Stimulated activated CD8-positive, alpha-beta memory T cell treated with anti-CD3 and anti-CD28 coated beads, Interleukin-12 subunit alpha, Interleukin-12 subunit beta, amount 100 ng/mL, for 1 hour (primary cell): ENCODE measurements at places on chromosomes 12 and 14.

DNA sequence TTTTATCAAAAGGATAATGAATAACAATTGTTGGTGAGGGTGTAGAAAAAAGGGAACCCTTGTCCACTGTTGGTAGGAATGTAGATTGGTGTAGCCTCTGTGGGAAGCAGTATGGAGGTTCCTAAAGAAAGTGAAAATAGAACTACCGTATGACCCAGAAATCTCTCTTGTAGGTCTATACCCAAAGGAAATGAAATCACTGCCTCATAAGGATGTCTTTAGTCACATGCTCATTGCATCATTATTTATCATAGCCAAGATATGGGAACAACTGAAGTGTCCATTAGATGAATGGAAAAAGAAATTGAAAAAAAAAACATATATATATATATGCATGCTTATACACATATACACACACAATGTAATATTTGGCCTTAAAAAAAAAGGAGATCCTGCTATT, 158.8 kb upstream of the NPAS3 start:
- no peak for DNase-seq

GRCh38 chr12:124115496-124115895, 142.5 kb downstream of the ZNF664 start:
- no peak for DNase-seq

- DNase-seq: no peak
These were observed 36.5 kb upstream of the DYNC1H1 start for GRCh38 chr14:101927859-101928258.

DNA sequence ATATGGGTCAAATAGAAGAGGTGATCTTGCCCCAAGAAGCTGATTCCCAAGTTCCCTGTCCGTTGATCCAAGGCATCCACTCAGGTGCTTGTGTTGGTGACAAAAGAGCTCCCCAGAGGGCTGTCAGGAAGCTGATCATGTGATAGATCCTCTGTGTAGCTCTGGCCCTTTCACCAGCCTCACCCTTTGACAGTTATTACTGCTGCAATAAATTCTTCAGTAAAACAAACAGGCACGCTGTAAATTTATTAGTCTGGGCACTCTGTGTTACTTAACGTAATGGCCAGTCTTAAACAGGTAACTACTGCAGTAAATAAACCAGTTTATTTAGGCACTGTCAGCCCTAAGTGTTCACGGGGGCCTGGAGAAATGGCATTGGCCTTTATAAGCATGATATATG, 473.9 kb downstream of the BCL11B start:
- no peak for DNase-seq
